ENCODE measurements at places on chromosomes 1 and 21.

DNA sequence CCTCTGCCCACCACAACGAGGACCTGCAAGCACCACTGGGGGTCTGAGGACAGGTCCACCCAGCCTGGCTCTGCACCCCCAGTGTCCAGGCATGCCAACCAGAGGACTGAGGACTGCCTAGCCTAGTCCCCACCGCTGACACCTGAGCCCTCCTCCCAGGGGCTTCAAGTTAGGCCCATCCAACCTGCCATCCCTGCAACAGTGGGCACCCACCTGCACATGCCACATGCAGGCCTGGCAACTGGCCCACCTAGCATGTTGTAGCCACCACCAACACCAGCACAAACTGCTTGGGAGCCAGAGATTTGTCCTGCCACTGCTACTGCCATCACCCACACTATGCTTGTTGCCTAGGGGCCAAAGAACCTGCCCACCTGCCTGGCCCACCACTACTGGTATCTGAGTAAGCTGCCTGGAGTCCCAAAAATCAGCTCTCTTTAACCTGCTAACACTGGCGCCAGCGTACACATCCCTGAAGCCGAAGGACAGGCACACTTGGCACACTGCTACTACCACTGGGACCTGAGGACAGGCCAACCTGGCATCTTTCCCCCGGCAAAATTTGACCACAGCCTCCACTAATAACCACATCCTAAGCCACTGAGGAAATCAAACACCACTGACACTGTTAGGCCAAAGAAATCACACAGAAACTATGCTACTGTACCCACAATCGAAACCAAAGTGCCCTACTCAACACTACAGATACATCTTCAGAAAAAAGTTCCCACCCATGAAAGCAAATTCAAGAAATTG, 61.5 kb downstream of the PSMG1 start:
- DNase-seq, result no peak

GRCh38 chr1:150464422-150464826, 22.8 kb upstream of the TARS2 start:
- DNase-seq, result peak; percentile 40

DNA sequence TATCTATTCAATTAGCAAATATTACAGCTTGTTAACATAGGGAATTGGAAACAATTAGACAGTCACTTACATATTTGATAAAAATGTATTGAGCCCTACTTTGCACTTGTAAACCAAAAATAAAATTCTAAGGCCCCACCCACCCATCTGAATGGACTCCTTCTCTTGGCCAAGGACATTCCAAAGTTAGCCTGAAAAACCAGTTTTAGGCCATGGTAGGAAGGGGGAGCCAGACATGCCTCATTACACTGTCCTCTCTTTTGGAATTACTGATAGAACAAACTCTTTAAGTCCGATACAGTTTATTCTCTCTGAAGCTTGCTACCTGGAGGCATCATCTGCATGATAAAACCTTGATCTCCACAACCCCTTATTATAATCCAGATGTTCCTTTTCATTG, 28.0 kb upstream of the TSPAN2 start:
- no peak for DNase-seq

GRCh38 chr1:100860397-100860991, 34.1 kb downstream of the EXTL2 start:
- no peak for DNase-seq

DNA sequence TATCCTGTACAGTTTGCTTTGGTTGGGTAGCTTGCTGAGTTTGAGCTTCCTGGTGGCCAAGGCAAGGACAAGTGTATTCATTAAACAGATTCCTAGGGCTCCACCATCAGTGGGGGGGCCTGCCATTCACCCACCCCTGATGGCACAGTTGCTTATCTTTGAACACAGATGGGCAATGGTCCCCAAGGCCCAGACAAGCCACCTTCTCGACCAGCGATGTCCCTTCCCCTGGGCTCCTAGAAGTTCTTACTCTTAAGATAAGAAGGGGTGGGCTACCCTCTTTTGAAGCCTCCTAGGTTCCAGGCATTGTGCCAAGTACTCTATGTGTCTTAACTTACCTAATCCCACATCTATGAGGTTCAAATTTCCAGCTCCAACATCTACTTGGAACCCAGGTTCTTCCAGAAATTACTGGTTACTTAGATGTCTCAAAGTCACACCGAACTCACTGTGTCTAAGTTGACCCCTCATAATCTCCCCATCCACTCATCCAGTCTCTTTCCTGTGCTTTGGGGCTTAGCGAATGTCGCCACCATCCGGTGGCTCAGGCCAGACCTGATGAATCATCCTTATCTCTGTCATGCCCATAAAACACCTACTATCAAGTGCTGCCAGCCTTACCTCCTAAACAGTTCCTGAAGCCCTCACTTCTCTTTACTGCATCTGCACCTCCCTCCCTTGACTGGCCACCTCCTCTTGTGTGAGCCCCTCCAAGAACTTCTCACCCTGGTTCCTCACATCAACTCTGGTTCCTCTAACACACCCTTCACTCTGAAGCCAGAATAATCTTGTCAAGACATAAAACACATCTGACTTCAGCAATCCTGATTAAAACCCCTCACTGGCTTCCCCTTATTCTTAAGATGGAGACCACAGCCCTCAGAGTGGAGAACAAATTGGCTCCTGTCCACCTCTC, 50.1 kb downstream of the KLHDC7A start:
- DNase-seq, result no peak

DNA sequence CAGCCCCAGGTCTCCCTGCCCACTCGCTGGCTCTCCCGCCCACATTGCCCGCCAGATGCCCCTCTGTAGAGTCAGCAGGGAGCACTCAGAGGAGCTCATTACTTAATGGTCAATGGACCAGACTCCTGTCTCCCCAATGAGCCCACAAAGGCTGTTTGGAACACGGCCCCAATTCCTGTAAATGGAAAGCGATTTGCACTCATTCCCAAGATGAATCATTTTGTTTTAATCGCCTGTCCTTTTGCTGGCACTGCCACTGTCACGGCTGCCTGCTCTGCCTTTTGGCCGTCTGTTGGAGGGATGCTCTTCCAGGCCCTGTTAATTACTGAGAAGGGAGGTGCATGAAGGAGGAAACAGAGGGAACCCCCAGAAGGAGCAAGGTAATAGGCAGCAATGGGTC, 44.8 kb upstream of the ATP2B4 start:
- no peak for DNase-seq

DNA sequence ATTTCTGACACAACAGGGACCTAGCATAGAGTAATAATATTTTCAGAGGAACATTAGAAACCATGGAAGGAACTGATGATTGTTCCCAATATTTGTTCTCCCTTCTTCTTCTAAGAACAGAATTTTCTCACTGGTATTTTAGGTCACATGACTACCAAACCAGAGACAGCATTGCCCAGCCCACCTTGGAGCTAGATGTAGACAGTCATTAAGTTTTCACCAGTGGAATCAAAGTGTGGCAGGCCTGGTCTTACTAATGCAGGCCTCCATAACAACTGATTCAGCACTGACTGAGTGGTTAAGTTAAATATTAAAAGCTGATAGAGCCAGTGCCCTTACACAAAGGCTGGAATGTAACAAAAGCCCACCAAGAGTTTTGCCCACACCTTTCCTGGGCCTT, 244.4 kb downstream of the ZNF648 start:
- DNase-seq, result no peak

- DNase-seq, result no peak
Measured at GRCh38 chr1:59481881-59482505, 185.1 kb downstream of the FGGY start.

DNA sequence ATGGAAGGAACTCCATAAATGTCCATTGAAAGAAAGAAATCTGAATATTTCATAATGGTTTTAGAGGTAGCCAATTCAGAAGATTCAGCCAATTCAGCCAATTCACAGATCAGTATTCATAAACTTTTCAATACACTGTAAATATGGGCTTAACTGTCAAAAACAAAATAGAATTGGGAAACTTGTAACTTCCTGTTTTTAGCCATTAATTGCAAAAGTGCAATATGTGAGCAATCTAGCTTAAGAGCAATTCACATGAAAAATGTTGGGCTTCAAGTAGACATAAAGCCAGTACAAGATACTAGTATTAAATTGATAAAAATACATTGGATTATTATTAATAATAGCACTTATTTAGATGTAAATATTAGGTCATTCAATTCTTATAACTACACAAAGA, 27.5 kb upstream of the PLPPR4 start:
- DNase-seq, result no peak

DNA sequence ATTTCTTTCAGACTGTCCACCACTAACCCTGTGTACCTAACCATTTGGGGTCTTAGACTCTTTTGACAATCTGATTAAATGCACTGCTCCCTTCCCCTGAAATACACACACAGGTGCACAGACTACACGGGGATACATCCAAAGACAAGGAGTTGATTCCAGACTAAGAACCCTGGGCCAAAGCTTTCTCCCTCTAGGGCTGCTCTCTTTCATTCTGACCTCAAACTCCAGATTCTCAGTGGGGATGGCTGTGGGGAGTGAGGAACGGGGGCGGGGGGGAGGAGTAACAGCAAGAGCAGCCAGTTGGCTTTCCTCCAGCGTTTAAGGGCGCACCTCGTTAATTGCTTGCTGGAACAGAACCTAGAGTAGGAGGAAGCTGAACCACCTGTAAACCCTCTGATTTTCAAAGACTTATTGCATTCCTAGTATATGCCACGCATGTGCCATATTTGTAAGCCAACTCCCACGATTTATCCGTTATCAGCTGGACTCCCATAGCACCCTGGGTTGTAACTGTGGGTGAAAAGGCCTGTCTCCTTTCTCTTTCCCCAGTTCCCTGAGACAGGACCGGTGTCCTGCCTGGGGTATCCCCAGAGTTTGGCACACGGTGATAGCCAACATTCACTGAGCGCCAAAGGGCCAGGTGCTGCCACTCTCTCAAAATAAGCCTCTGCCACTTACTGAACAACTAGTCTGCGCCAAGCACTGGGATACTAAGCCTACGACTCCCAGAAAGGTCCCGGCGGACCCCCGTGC, 920 bp downstream of the MTHFR start:
- DNase-seq, result no peak

GRCh38 chr1:27099135-27099586, 55.8 kb downstream of the SLC9A1 start:
- DNase-seq, result no peak

DNA sequence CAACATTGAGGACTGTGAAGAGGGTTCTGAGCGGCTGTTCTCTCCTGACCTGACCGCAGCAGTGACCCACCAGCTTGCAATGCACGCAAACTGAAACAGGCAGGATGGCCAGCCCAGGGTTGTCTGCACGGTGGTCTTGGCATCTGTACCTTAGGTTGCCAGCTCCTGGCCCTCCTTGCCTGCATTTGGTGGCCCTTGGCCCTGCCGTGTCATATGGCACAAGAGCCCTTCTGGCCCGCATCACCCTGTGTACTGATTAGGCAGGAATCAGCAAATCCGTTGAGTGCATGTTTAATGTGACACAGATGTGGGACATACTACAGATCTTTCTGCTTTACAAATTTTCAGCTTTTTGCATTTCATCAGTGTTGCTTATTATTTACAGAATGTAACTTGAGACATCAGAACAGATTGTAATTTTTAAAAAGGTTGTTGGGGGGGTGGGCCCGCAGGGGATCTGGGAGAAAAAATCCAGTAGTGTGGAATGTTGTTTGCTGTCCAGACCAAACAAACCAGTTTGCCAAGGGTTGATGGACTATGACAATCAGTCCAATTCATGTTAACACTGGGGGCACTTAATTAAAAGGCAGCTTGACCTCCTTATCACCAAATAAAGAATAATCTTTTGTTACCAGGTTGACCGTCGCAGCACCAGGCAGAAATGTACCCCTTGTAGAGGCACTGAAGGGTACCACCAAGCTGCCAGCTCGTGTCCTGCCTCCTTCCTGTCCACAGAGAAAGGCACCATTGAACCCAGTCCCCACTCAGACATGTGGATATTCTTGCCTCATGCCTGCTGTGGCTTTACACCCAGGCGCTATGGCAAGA, 132.6 kb downstream of the DHRS3 start:
- no peak for DNase-seq

GRCh38 chr1:154264454-154264853, 8.0 kb upstream of the HAX1 start:
- DNase-seq, result no peak

- no peak for DNase-seq
Measured at GRCh38 chr1:67688526-67689219, 3.7 kb downstream of the GADD45A start.

DNA sequence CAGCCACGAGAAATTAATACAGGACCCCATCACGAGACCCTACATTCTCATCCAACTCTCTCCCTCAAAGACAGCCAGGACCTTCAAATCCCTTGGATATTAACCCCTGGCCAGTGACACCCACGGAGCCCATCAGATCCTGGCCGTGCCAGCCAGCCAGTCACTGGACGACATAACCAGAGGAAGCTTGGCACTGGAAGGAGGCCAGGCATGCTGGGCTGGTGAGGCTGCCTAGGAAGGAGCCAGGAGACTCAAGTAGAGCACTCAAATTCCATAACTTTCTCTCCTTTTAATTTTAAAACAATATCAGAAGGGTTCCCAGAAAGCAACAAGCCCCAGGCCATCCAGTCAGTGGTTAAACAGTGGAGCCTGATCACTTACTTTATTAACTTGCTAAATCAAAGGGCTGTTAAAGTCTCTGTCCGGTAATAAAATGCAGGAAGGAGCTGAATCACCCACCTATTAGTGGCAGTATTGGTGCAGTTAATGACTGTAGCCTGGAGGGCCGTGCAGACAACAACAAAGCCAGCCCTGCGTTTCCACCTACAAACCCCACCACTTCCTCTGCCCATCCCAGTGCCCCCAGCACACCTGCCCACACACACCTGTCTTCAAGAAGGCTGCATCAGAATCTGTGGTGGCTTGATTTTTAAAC, 78.0 kb downstream of the HIVEP3 start:
- DNase-seq, result no peak

GRCh38 chr1:192516776-192517297, 58.7 kb upstream of the RGS1 start:
- peak; percentile 97 for DNase-seq

DNA sequence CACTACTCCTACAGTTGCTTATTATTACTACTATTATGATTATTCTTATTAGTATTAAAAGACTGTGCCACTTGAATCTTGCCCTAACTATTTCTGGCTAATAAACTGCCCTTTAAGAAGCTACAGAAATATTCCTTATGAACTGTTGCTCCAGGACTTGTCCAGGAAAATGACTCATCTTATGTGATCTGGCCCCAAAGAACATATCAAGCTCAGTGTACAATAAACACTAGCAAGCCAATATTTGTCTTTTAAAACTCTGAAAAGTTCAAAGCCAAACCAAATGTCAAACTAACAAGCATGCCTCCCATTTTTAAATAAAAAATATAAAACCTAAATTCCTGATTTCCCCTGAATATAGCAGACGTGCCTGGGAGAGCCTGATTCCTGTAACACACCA, 88.7 kb upstream of the SIM2 start:
- DNase-seq, result no peak
